ENCODE measurements at places on chromosomes 5 and 9.

GRCh38 chr5:82105457-82105856 is 133.6 kb downstream of the ATG10 start:
- no peak for DNase-seq

GRCh38 chr9:132242621-132243155 is 80.8 kb downstream of the NTNG2 start:
- no peak for DNase-seq

DNA sequence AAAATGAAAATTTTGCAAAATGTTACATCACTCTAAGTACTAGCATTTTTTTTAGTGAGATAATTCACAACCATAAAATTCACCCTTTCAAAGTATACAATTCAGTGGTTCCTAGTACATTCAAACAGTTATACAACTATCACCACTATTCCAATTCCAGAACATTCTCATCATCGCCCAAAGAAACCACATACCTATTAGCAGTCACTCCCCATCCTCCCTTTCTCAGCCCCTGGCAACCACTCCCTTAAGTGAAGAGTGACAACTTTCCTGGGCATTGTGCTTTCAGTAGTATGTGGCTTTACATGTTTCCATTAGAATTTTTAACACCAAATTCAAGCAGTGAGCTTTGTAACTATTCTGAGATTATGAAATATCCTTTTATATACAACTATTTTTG is 81.4 kb downstream of the RASEF start:
- DNase-seq, result no peak

DNA sequence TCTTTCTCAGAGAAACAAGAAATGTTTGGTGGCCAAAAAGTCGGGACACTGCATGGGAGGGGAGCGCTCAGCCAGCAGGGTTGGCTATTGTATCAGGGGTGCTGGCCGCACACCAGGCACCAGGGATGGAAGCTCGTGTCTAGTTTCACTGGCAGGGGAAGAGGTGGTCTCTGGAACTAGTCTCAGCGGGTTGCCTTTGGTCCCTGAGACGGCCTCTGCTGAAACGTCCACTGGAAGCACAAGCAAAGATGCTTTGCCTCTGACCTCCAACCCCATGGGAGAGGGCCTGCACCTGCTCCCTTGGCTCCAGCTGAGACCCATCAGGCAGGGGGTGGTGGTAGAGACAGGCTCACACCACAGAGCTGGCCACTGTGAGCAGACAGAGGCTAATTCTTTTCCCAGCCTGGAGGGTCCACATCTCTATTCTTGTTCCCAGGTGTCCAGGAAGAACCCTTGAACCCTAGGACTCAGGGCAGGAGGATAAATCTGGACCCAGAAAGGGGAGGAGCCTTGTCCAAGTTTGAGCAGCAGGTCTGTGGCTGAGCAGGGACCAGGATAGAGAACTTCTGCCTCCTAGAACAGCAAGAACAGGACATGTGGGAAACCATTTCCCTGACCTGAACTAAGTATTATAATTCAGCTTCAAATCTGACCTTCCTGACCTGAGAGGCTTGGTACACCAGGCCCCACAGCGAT is 102.6 kb downstream of the RGS3 start:
- no peak for DNase-seq

DNA sequence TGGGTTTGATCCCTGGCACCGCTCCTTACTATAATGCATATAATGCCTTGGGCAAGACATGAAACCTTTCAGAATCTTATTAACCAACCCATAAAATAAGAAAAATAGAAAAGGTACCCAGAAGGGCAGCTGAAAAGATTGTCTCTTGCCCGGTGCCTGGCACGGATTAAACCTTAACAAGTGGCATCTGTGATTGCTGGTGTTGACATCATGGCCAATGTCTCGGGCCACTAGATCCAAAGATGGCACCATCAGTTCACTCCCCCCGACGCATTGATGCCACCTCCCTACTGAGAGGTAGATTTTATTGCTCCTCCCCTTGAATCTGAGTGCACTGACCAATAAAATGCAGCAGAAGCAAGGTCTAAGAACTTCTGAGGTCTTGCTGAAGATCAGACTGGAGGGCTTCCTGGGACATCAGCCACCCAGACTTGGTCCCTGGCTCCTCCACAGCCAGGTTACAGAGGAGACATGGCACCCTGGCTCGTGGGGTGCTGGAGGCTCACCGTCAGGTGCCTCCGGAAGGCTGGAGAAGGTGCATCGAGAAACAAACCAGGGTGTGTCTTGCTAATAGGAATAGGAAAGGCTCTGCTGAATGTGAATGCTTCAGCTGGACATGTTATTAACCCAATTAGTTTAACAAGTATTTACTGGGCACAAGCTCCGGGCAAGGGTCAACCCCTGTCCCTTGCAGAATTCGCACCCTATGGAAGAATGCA is 80.0 kb upstream of the COL5A1 start:
- DNase-seq, result no peak

GRCh38 chr5:81269751-81270393 is 31.5 kb upstream of the ZCCHC9 start:
- no peak for DNase-seq

- no peak for DNase-seq
Observed at GRCh38 chr5:58273711-58274110, 186.2 kb downstream of the PLK2 start.

GRCh38 chr5:9545136-9545991 is 511 bp downstream of the SEMA5A start:
- DNase-seq, result no peak

DNA sequence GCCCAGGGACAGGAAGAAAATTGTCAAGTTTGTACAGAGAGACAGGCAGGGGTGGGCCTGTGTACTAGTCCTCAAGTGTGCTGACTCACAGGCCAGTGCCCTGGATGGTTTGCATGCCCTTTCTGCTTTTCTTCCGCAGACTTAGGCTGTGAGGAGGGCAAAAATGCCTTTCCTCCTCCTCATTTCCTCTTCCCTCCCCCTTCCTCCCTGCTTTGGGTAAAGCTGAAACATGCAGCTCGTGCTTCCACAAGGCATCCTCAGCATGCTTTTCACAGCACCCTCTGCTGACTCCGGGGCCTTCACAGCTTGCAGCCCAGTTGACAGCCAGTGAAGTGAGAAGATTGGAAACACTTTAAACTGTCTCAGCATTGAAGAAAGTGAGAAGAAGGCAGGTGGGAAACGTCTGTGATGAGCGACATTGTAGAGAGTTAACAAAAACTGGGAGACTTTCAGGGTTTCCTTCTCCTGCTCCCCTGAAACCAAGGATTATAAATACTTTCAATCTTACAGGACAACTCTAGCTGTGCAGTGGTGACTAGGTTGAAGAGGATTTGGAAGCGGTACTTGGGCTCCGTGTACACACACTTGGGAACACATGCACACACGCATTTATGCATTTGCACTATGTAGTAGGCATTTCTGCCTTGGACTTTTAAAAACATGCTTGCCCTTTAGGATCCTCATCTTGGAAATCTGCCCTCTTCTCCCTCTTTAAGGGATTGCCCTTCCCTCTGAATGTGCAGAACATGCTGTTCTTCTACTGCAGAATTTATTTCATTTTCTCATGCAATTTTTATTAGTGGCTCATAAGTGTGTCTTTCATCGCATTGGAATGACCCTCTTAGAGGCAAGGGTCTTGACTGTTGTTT is 138.8 kb downstream of the GRIA1 start:
- DNase-seq, result no peak

DNA sequence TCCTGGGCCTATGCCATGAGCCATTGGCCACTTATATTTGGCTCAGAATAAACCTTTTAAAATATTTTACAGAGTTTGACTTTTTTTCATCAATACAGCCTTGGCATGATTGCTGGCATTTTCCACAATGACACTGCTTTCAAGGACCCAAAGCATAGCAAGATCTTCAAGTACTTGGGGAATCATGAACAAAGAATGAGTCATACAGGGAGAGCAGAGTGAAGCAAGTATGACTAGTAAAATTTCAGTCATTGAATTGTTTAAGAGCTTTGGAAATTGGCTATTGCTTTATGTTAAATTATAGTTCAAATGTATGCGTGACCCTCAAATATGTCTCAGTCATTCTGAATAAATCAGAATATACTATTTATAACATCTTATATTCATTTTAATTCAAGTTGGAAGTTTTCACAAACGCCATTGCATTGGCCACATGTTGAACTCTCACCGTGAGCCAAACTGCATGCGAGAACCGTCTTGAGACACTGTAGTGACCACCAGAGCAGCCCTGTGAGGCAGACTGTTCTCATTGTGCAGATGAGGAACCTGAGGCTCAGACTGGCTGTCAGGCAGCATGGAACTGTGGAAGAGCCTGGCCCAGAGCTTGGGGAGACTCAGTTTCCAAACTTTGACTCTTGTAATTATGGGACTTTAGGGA is 52.9 kb downstream of the GDNF start:
- DNase-seq, result no peak

DNA sequence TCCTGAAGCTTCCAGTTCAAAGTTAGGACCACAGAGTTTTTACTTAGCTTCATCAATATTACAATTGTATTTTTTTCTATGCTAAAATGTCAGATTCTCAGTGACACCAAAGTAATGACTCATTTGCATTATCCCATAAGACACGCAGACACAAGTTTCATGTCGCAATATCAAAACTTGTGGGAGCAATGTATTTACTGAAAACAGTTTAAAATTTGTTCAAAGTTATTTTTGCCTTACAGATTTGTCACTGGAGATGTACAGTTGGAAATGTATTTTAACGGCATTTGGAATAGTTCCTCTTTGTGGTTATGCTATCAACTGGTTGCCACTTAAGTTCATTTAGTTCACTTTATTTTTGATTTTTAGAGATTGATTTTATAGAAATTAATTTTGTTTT is 36.2 kb upstream of the DAP start:
- no peak for DNase-seq

DNA sequence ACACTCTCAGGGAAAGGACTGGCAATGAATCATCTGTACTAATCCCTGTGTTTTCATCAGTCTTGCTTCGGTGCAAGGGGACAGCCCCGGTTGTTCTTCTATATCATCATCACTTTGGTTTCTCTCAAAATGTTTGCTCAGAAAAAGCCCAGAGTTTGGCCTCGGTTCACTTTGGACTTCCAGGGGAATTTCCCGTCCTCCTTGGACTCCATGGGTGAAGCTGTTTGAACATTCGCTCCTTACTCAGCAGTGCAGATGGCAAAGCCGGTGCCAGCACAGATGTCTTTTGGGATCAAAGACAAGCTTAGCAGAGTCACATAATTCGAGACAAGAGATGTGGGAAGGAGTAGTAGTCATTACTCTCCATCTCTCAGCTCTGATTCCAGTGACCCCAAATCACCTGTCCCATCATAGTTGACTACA is 69.8 kb upstream of the TNFSF8 start:
- DNase-seq, result no peak

- no peak for DNase-seq
Observed at GRCh38 chr9:133320421-133320881, 15.5 kb downstream of the SURF6 start.

DNA sequence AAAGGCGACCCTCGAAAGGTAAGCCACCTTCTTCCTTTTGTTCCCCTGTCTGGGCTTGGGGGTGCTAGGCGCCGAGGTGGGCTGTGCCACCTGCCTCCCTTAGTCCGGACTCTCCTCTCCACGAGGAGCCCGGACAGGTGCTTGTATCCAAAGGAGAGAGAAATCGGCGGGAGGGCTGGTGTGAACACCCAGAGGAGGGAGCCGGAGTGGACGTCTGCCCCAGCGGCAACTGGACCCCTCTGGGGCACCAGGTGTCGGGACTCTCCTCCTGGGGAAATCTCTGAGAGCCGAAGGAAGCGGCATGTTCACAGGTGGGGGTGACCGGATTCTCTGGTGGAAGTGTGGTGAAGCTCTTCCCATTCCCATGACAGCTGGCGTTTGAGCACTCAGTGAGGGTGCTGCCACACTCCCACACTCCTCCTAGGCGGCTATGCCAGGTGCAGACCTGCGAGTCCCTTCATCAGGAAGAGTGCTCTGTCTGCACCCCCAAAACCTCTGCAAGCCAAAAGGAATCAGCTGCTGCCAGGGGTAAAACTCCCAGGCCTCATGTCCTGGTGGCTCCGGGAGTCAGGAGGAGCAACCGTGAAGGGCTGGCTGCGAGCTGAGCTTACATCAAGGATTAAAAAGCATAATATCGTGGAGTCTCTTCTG is 921 bp downstream of the KCNIP1 start:
- no peak for DNase-seq

DNA sequence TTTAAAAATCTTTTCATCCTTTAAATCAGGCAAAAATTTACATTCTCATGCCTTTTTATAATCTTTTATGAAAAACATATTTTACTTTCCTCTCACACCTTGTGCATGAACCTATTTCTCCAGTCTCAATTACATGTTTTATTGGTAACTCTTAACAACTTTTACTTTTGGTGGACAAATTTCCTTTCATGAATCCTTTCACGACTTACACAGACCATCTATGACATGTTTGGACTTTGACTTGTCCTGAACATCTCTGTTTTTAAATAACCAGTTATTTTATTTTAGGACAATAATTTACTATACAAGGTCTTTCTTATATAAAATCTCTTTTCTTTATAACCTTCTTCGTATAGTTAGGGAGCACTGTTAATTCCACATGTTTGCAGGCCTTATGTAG is 26.5 kb upstream of the MTMR12 start:
- DNase-seq, result no peak

- no peak for DNase-seq
Observed at GRCh38 chr9:87111010-87111409, 163.7 kb upstream of the GAS1 start.

- DNase-seq, result peak; percentile 30
Observed at GRCh38 chr5:138789771-138790242, 36.6 kb downstream of the CTNNA1 start.

- DNase-seq, result peak; percentile 48
Observed at GRCh38 chr5:141040771-141041426, 10.3 kb upstream of the PCDHB1 start.

DNA sequence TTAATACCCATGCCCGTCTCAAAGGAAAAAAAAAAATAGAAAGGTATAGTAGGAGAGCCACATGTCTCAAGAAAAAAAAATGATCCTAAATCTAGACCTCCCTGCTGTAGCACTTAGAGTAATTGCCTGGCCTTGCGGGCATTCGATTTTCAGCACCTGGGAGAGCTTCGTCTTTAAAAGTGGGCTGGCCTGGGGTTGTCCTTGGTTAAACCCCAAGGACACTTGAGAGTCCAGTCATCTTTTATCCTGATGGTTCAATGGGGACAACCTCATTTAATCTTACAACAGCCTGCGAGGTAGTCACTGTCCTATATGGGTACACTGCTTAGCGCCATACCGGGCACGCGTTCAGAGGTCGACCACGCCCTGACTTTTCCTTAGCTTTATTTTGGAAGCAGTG is 60.1 kb downstream of the MAT2B start:
- DNase-seq, result no peak

- DNase-seq, result no peak
Observed at GRCh38 chr9:94720846-94721549, 5.5 kb upstream of the AOPEP start.

GRCh38 chr9:114779352-114779845 is 26.4 kb downstream of the TNFSF15 start:
- no peak for DNase-seq

DNA sequence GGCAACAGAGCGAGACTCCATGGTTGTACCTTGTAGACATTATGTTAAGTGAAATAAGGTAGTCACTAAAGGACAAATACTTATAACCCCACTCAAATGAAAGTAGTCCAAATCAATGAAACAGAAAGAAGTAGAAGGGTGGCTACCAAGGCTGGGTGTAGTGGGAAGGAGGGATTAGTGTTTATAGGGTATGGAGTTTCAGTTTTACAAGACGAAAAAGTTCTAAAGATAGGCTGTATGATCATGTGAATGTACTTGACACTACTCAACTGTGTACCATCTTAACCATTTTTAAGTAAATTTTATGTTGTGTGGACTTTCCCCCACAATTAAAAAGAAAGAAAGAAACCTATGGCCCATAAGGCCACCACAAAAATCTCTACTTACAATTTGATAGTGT is 32.2 kb downstream of the ALDH7A1 start:
- DNase-seq, result no peak

Measured in GM12891 (cell line).